ENCODE measurements at places on chromosomes 3 and 15. TPM values are rescaled to one million over a fixed set of nuclear protein-coding genes. Genes with fewer than 3 reads are reported as not detected.

The MAP6D1 gene
- total RNA-seq, result 5.9 TPM

The TRPC1 gene
- 7.7 TPM for total RNA-seq

The ZPLD1 gene
- 0.05 TPM for total RNA-seq

The SLC6A20 gene
- 0.02 TPM for total RNA-seq

The LRRC2 gene
- total RNA-seq, result not detected

The PLCD1 gene
- total RNA-seq, result 2.6 TPM

The FOXL2NB gene
- total RNA-seq, result 1.4 TPM

The SENP8 gene
- total RNA-seq, result 0.92 TPM

The GHSR gene
- not detected for total RNA-seq

The DNAH1 gene
- 0.85 TPM for total RNA-seq

Measured in A549 treated with DMSO at 1 μM for 4 hours (cell line).